ENCODE measurements at places on chromosomes 2 and 18.

DNA sequence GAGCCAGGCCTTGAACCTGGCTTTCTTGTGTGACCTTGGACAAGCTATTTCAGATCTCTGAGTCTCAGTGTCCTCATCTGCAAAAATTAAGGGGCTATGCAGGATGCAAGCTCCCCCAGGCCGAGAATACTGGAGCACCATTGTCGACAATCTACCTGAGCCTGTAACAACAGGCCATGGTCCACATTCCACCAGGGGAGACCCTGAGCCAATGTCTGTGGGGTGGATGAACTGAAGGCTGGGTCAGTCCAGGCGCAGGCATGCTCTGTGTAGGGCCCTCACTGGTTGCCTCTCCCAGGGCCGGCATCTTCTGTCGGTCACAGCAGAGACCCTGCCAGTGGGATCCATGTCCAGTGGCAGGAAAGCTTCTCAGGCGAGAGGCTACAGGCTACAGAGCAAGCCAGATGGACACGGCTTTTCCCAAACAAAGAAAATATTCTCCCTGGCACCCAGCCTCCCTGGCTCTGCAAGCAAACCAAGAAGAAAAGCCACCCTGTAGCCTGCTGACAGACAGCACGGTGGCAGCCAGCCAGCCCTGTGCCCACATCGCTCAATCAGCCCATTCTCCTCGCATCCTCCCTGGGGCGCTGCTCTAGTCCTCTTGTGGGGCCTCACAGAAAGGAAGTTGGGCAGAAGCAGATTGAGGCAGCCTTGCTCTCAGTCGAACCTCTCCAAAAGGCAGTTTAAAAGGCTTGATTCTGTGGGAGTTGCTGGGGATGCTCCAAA lies 48.7 kb upstream of the FZD7 start:
- DNase-seq, result no peak

GRCh38 chr2:29115797-29116781 lies 874 bp downstream of the CLIP4 start:
- peak; percentile 33 for DNase-seq

DNA sequence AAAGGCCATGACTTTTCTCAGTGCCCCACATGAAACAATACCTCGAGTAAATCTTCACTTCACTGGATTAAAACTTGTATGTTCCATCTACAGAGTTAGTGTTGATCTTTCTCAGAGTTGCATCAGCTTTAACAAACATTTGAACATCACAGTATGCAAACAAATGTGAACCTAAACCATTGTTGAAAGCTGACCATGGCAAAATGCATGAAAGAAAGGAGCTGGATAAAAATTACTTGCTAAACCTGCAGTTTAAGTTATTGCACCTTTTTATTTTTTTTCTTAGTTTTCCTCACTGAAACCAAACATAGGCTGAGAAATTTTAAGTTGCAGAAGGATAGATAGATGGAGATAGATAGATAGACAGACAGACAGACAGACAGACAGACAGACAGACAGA lies 107.2 kb upstream of the UGP2 start:
- no peak for DNase-seq

- no peak for DNase-seq
Measured at GRCh38 chr2:69138247-69138772, 125.3 kb downstream of the ANTXR1 start.

DNA sequence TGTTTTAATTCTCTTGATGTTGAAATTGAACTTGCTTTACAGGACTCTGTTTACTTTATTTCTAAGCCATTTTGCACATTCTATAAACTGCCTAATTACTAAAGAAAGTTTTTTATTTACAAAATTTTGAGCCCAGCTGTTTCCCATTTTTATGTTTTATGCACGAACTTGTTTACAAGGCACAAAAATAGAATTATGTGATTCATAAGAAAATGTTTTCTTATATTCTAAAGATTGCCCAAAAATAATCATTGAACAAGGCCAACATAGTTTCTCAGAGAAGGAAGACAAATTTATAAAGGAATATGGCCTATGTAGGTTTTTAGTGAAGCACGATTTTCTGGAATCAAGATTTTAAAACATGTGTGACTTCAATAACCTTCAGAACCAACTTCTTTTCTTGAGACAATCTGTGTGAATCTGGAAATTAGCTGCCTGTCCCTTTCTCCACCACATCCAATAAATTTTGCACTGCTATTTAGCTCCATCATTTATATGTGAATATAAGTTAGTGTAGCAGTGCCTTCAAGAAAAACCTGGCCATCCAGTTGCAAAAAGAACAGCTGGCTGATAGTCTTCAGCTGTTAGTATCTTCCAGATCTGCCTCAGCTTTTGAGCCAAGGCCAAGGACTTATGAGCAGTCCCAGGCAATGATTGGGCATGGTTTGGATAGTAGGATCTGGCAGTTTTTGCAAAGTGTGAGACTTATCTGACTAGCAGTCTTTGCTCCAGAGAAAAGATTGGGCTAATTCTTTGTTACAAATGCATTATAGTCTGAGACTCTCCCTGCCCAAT lies 253.2 kb upstream of the COL3A1 start:
- DNase-seq, result no peak

- no peak for DNase-seq
Measured at GRCh38 chr18:39845631-39846030, 2109.4 kb upstream of the PIK3C3 start.

GRCh38 chr2:88696611-88697010 lies 5.1 kb downstream of the RPIA start:
- DNase-seq, result no peak

DNA sequence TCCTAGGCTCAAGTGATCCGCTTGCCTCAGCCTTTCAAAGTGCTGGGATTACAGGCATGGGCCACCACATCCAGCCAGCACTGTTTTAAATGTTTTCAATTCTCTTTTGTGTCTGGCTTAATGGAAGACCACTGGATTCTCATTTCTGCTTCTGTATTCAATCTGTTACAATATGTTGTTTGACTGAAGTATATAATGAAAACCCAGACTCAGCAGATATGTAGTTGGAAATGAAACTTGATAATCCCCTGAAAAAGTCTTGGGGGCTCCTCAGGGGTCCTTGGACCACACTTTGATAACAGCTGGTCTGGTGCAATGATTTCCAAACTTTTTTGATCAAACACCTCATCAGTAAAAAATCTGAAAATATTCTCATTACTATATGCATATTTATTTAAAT lies 132.7 kb downstream of the ATAD2B start:
- DNase-seq, result no peak

GRCh38 chr2:8522687-8523086 lies 159.2 kb upstream of the ID2 start:
- DNase-seq, result no peak
